ENCODE measurements at places on chromosomes 2 and 18.

DNA sequence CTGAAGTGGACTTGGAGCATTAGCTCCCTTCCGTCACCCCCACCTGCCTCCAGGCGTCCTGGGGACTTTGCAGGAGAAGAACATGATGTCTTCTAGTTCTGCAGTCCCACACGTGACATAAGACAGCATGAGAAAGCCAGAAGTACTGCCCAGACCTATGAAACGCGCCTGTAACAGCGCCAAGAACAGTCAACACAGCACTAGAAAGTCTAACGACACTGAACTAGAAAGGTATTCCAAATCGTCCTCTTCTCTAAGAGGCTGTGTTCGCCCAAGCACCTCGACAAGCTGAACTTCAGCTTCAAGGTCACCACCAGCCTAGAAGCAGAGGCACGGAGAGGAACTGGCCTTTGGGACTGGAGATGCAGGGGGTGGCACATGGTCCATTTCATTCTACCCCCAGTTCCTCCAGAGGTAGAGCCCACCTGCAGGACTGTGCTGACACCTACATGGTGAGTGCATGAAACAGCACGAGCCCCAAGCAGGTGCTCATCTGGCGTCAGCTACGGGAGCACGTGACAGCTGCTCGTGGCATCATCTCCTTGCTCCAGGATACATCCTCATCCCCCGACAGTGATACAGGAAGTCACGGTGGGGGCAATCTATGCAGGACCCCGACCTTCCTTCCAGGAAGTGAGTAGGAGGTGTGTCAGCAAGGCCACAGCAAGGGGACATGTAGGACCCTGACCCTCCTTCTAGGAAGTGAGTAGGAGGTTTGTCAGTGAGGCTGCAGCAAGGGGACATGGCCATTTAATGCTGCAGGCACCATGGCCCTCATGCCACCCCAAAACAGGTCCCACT, 3.7 kb downstream of the HDAC4 start:
- peak; percentile 47 for DNase-seq

DNA sequence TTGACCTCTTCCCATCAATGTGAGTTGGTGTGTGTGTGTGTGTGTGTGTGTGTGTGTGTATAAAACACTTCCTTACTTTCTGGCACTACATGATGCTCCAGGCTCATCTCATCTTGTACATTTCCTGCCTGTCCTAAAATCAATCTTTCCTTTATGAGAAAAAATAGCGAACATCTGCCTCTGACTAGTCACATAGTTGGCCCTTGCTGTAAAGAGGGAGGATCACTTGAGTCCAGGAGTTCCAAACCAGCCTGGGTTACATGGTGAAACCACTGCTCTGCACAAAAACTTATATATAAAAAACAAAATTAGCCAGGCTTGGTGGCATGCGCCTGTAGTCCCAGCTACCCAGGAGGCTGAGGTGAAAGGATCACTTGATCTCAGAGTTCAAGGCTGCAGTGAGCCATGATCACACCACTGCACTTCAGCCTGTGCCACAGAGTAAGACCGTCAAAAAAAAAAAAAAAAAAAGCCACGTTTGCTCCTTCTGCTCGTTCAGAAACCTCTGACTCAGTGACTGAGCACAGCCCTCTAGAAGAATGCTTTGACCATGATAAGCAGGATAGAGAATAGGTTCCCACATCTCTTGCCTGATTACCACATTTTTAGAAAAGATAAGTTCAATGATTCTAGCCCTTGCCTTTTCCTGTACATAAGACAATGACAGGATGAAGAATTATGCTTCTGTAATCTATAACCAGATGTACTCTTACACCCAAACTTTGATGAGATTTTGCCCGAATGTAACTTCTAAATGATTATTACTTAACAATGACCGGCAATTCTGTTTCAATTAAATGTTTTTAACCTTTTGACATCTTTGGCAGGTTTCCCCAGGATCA, 45.2 kb upstream of the ST3GAL5 start:
- no peak for DNase-seq

DNA sequence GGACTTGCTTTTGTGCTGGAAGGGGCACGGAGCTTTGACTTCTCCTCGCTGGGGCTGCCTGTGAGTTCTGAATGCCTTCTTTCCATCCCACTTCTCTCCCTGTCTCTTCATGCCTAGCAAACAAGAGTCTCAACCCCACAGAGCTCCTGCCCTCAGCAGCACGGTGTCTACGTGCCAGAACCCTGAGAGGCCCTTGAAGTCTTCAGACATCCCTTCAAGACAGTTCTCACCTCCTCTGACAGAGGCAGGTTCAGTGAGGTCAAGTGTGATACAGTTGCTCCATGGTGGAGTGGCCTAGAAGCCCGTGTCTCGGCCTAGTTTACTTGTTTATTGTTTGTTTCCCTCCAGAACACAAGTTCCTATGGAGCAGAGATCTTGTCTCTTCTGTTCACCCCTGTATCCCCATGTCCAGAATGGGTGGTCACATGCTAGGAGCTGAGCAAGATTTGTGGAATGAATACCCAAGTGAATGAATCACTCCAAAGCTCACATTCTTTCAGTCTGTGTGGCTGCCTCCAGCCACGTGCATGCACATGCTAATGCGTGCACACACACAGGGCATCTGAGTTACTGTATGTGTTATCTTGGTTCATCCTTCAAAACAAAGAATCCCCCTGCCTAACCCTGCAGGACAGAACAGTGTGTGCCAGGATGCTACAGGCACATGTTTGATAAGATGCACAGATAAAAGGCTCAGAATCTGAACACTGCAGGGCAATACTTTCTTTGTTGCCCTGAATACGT, 391.6 kb downstream of the NBAS start:
- no peak for DNase-seq

- no peak for DNase-seq
Observed at GRCh38 chr2:83894976-83895375, 564.1 kb downstream of the SUCLG1 start.

DNA sequence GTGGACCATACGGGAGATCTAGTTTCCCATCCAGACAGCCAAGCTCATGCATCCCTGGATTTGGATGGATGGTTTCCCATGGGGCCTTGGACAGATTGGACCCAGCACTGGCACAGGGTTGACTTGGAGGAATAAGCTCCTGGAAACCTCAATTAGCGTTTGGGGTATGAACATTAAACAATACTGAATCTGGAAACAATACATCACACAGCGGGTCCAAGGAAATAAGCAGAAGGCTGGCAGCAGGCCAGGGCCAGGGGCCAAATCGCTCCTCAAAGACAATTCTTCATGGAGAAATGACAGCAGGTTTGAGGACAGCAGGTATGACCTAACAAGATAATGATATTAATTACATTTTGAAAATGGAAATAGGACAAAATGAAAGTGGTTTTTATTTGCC, 540.6 kb downstream of the RIT2 start:
- DNase-seq = no peak

GRCh38 chr2:100852999-100853908, 33.3 kb downstream of the NPAS2 start:
- DNase-seq = no peak

DNA sequence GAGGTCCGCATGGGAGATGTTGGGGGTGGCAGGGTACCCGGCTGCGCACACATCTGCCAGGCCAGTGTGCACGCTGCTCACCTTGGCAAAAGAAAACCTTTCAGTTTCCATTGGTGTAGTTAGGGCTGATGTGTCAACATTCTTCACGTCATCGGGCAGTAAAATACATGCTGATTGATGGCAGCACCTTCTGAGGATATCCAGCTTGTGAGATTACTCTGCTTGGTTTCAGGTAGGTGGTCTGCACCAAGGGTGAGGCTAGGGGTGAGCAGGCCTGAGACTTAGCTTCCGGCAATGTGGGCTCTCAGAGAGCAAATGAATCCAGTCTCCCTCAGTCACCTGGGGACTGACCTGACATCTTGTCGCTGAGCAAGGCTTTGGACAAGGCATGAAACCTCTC, 19.3 kb upstream of the ACKR3 start:
- DNase-seq = no peak

GRCh38 chr18:42326752-42327151, 371.7 kb downstream of the PIK3C3 start:
- no peak for DNase-seq

- no peak for DNase-seq
Observed at GRCh38 chr2:45074713-45075112, 65.5 kb upstream of the SIX2 start.

DNA sequence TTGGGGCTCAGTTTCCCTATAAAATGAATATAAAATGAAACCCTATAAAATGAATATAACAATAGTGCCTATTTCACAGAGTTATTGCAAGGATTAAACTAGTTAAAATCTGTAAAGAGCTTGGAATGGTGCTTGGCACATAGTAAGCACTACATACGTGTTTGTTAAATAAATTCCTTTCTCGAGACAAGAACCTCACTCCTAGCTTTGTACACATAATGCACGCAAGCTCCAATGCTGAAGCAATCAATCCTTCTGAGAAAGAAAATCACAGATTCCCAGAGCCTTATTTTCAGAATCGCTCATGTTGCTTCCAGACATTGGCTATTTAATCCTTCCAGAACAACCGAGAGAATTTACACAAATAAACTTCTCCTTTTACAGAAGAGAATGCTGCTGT, 440.9 kb downstream of the IRS1 start:
- DNase-seq = no peak

GRCh38 chr2:37766106-37766505, 94.7 kb upstream of the CDC42EP3 start:
- DNase-seq = no peak

DNA sequence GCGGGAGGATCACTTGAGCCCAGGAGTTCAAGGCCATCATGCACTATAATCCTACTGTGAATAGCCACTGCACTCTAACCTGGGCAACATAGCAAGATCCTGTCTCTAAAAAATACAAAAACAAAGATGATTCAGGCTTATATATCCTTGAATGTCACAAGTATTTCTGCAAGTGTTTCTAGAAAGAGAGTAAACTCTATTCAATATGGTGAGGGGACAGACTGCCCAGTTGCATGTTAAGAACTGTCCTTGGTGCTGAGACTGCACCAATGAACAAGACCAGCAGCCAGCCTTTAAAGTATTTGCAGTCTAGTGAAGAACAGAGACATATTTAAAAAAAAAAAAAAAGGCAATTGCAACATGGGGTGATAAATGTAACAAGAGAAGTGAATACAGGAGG, 16.4 kb downstream of the MAP3K19 start:
- no peak for DNase-seq

DNA sequence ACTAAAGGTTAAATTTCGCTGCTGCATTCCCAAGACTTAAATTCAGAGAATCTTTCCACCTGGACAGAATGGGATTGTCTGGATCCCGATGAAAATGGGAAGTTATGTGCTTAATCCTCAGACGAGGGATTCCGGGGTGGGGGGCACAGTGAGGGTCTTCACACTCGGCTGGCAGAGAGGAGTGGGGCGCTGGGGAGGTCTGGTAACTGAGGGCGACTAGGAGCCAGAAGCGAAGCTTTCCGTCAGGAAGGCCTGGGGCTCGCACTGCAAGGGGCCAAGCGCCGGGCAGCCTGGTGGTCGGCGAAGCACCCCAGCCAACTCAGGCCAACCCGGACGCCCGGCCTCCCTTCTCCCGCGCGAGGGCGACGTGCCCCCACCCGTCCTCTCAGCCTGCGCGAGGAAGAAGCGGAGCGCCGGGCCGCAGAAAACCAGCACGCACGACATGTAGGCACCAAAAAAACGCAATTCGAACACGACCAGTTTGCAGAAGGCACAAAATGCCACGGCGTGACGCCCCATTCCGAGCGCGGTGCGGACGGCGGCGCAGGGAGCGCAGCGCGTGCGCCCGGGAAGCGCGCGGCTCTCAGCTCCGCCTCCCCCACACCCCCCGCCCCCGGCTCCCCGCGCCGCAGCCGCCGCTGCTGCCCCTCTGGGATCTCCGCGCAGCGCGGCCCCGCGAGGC, 188.1 kb downstream of the ZEB2 start:
- DNase-seq = peak; percentile 65

DNA sequence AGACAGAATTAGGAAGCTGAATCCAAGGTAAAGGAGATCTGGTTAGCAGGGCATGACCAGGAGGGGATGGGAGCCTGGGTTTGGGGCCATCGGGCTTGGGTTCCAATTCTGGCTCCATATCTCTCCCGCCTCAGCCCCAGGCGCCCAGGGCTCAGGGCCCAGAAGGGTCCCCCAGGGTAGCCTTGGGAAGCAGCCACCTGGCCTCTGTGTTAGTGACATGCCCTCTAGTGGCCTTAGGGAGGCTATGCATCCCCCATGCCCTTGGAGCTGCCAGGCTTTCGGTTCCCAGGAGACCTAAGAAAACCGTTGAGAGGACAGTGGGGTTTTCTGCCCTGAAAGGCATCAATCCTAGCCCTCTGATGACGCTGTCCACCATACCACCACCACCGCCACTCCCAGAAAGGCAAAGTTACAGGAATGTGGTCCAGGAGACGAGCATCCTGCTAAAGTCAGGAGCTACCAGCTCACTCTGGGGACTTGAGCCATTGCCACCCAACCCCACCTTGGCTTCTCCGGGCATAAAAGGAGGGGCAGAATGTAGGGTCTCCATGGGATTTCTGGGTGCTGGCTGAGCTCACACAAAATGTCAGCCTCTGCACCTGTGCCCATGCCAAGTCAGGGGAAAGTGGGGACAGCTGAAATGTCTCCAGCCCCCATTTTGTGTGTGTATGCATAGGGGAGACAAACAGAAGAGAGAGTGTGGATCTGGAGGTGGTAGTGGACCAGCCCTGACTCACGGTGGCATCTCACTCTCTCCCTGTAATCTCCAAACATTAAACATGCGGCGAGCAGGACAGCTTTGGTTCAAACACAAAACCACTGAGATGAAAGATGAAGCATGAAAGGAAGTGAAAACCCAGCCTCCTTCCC, 56.5 kb downstream of the EMX1 start:
- peak; percentile 4 for DNase-seq

GRCh38 chr2:43006834-43007543, 214.6 kb upstream of the HAAO start:
- no peak for DNase-seq

DNA sequence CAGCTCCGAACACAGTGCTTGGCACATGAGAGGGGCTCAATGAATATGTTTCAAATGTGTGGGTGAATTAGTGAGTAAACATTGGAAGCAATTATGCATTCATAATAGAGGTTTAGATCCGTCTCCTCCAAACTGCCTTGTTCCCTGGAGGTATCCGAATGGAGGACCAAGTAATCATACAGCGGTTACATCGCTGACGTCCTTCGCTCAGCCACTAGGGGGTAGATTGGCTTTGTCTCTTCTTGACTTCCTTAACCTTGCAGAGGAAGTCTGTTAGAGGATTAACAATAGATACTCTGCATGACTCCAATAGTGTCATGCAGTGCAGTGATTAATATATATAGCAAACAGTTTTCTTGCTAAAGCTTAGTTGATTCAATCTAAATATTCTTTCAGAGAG, 517.0 kb downstream of the PTPRM start:
- DNase-seq = no peak
